ENCODE measurements at places on chromosomes 4 and X.

GRCh38 chrX:34493086-34493485 is 164.0 kb downstream of the TMEM47 start:
- no peak for DNase-seq

DNA sequence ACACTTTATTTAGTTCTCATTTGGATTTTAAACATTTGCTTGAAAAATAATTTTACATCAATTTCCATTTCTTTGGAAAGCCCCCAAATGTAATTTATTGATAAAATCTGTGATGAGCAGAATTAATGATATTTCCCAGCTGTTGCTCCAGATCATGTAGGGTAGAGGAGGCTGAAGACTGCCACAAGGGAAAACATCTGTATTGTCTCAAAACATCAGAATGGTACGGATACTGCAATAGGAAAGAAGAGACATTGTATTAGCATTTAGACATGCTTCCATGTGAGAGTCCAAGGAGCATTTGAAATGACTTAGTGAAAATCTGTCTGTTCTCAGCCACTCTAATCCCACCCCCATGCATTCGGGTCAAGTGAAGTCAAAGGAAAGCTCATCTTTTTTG is 14.4 kb downstream of the ADH1A start:
- DNase-seq = no peak

GRCh38 chr4:3108211-3108610 is 33.7 kb downstream of the HTT start:
- no peak for DNase-seq

DNA sequence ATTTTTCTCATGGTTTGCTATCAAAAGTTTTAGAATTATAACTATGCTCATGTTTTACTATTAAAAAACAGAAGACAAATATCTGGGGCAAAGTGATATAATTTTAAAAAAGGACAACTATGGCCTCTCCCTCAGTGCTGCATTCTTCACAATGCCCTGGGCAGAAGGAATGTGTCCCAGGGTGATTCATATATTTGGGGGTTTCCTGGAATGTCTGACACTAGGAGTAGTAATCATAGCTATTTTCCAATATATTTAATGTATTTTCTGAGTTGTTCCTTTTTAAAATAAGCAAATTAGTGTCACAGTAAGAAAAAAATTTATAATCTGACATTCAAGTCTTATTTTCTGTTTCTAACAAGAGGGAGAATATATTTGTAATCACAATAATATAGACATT is 281.7 kb downstream of the UNC5C start:
- no peak for DNase-seq

DNA sequence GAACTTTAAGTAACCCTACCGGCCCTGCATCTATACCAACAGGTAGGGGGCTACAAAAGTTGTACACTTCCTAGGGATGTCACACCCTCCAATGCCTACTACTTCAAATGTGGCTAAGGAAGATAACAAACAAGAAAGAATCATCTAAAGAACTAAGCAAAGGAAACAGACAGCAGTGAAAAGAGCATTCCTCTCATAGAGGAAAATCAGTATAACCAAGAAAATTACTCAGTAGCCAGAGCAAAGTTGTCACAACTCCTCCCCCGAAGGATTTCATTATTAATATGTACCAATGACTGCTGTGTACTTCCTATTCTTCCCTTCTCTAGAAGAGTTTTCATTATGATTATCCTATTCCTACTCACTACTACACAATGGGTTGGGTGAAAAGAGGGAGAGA is 12.6 kb downstream of the ANKRD17 start:
- no peak for DNase-seq

- DNase-seq = no peak
Measured at GRCh38 chr4:152929888-152930287, 6.2 kb upstream of the FHDC1 start.
